T-helper 2 cell (primary cell): ENCODE measurements at places on chromosomes 4 and X.

GRCh38 chr4:77226939-77227705 lies 70.1 kb downstream of the CCNG2 start:
- DNase-seq, result no peak

GRCh38 chr4:40736910-40737309 lies 12.8 kb upstream of the NSUN7 start:
- peak; percentile 61 for DNase-seq

DNA sequence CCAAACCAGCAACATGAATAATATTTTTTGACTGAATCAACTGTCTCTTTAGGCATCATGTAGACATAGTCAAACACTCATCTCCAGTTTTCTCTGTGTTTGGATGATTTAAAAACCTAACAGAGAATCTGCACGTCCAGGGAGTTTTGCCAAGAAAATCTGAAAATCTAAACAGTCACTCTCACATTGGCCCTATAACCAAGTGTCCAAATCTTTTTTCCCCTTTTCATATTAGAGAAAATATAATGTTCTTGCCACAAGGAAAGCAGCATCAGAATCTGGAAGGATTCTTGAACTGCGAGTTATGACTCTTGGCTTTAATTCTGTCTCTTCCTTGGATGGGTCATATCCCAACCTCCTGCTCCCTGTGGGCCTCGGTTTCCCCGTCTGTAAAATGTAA lies 8.8 kb upstream of the CHRDL1 start:
- DNase-seq, result no peak

GRCh38 chrX:77070202-77070918 lies 376.8 kb upstream of the FGF16 start:
- no peak for DNase-seq

GRCh38 chrX:17005712-17006368 lies 59.4 kb downstream of the REPS2 start:
- no peak for DNase-seq

- DNase-seq, result no peak
Measured at GRCh38 chr4:96293806-96294205, 453.9 kb downstream of the PDHA2 start.

GRCh38 chr4:38268108-38268820 lies 308.1 kb downstream of the PTTG2 start:
- DNase-seq, result no peak

GRCh38 chrX:77276742-77277141 lies 170.4 kb upstream of the FGF16 start:
- DNase-seq, result no peak

DNA sequence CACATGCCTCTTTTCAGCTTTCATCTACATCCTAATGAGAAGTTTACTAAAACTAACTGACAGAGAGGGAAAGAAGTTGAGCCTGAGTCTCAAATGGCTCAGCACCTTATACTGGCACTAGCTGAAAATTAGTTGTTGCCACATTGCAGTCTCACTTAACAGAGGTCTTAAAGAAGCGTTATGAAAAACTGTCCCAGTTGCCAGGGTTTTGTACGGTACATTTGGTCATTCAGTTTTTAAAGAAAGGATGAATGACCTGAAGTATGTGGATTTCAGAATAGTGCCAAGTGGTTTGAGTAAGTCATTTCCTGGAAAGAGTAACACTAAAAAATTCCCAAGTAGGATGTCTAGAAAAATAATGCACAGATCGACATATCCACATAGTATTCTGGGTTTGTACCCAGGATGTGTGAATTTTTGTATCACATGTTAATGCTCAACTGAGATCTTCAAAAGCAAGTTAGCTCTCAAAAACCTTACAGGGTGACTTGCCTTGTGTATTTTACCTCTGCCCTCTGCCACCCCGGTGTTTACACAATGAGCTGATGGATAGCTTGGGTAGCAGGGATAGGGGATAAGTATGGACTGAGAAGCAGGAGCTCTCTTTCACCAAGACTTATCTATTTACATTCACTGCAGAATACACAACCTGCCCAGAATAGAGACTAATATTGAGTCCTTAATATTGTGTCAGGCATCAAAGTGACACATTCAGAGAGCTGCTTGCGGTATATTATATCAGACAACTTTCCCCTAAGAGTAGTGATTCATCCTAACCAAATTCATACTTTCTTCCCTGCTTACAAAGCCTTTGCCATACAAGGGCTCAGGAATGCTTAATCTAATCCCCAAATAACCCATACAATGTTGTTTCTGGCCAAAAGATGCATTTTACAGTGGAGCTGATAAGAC lies 1075.7 kb upstream of the PABPC4L start:
- no peak for DNase-seq

DNA sequence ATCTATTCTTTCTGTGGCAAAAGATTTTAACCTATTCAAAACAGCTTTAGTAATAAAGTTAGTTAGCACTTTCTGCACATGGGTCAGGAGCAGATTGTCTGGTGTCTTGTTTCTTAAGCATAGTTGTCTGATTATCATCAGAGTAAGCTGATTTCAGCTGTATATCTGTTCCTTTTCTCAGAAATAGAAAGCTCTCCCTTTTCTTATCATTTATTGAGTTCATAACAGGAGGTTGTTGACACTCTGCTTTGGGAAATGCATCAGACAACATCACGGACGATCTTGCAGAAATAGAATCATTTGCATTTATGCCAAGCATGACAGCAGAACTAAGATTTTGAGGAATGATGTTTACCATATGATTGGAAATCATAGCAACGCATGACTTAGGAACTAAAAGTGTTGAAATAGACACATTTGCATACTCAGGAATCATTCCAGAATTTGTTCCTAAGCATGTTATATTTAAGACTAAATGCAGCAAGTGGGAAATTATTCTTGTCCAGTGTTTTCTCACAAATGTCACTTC lies 66.7 kb downstream of the RBMX2 start:
- no peak for DNase-seq

DNA sequence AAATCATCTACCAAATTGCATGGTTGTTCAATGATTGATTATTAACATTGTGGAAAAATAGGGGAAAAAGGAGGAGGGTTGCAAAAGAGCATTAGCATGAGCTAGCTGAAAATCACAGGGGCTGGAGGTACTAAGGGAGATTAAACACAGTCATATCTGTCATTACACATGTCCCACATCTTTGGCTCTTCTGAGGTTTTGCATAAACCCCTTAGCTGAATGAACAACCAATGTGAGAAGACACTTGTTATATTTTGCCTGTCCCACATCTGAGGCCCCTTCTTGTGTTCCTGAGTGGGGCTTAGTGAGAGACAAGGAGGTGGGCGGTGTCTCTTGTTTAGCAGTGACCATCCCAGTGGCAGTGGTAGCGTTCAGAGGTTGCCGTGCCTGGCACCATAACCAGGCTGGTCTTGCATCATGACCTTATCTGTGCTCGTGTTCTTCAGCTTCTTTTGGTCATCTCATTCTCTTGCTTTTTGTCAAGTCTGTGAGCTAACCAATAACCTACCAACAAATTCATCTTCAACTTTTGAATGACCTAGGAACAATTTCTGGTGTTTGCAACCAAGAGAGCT lies 95.6 kb downstream of the MID1IP1 start:
- no peak for DNase-seq

DNA sequence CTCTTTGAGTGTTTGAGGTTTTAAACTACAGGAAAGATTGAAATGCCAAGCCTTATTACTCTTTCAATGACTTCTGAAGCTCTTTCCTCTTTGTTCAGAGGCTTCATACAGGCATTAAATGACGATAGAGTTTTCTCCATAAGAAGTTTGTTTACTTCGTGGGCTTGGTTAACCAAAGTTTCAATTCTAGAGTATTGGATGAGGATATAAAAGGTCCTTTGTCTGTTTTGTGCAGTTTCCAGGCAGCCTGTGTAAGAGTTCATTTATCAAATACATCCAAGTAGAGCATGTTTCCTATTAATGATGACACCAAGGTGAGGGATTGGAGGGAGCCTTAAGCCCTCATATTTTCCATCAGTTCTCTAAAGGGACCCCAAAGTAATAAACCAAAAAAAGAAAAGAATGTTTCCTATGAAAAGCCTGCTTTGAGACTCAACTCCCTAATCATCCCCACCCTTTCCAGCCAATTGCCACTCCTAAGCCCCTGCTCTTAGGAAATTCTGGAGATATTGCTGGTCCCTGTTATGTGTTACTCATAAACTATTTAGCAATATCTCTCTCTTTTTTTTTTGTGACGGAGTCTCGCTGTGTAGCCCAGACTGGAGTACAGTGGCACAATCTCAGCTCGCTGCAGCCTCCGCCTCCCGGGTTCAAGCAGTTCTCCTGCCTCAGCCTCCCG lies 106.2 kb upstream of the IL13RA1 start:
- no peak for DNase-seq

- DNase-seq, result peak; percentile 46
Measured at GRCh38 chr4:76011700-76012387, 4.5 kb upstream of the CXCL9 start.

DNA sequence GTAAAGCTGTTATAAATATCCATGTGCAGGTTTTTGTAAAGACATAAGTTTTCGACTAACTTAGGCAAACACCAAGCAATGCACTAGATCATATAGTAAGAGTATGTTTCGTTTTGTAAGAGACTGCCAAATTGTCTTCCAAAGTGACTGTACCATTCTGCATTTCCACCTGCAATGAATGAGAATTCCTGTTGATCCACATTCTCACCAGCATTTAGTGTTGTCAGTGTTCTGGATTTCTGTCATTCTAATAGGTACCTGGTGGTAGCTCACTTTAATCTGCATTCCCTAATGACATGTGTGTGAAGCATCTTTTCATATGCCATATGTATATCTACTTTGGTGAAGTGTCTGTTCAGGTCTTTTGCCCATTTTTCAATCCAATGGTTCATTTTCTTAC lies 57.8 kb downstream of the SH3RF1 start:
- no peak for DNase-seq

DNA sequence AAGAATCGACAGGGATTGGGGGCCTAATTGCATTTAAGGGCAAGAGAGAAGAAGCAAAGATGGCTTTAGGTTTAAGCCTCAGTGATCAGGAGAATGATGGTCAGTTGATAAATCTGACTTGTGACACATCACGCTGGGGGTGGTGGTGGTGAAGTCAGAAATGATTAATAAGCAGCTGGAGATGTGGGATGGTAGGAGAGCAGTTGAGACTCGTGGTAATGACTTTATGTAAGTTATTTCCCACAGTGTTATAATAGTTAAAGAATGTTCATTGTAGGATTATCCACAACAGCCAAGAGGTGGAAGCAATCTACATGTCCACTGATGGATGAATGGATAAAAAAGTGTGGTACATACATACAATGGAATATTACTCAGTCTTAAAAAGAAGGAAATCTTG lies 178.9 kb upstream of the GPC4 start:
- DNase-seq, result no peak

DNA sequence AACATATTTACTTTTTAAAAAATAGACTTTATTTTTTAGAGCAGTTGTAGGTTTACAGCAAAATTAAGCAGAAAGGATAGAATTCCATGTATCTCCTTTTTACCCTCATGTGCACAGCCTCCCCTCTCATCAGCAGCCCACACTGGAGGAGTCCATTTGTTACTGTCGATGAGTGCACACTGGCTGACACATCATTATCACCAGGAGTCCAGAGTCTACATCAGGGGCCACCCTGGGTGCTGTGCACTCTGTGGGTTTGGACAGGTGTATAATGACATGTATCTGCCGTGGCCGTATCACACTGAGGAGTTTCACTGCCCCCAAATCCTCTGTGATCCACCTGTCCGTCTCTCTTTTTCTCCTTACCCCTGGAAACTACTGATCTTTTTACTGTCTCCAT lies 26.3 kb downstream of the TBC1D14 start:
- no peak for DNase-seq

DNA sequence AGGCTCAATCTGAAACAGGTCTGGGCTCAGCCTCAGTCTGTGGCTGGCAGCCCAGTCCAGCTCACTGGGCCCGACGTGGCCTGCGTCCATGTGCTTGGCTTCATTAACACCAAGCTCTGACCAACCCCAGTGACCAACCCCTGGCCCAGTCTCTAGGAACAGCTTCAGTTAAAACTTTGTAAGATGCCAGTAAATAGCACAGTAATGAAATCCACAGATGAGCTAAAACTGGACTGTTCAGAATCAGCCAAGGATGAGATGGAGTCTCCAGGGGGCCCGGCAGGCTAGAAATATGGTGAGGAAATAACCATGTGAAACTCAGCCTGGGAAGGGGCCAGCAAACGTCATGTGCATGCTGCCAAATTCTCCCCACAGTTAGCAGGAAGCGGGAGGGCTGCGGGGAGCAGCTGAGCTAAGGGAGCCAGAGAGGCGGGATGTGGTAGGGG lies 37.1 kb upstream of the XPNPEP2 start:
- DNase-seq, result no peak

- no peak for DNase-seq
Measured at GRCh38 chrX:87728459-87728858, 210.9 kb downstream of the KLHL4 start.

DNA sequence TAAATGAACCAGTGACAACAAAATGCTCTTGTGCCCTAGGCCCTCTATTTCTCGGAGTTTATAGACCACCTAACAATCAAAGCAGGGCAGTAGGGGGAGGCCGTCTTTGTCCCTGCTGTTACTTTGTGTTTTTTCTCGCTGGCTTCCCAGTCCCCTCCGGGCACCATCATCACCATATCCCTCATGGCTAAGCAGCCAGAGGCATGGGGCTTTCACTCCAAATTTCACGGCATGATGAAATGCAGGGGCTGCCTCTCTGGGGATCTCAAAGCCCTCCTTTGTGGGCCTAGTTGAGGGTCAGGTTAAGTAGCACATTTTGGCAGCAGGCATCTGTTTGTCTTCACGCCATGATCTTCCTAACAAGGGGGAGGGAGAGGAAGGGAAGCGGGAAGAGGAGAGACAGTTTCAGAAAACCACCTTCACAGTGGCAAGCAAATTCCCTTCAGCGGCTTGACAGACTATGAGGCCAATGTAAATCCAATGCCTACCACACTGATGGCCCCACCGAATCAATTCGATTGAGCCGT lies 91.9 kb downstream of the ANOS1 start:
- DNase-seq, result no peak

DNA sequence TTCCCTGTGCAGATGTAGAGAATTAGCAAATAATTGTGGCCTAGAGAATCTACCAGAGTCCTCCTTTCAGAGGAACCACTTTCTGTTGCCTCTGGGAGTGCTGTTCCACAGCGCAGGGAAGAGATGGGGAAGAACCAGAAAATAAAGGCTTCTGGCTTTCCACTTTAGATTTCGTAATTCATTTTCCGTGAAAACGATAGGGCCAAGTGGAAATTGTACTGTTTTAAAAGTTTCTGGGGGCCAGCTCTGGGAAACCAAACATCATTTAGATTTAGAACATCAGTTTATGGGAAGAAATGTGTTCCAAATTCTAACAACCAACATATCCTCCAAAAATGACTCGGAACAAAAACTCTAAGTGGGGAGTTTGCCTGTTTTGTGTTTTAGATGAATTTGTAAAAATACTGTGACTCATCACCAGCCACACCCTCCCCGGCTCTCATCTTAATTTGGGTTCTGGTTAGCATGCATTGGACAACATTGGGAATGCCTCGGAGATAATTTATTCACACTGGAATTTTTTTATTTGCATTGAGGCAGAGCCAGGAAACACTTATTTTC lies 65.2 kb upstream of the LNX1 start:
- DNase-seq, result no peak
